GM18507 (cell line): ENCODE measurements at places on chromosomes 16 and 17.
A peak's percentile ranks its signal among the peaks of the same experiment; 100 is the strongest.

- DNase-seq = no peak
Observed at GRCh38 chr17:41800601-41801373, 11.0 kb downstream of the P3H4 start.

DNA sequence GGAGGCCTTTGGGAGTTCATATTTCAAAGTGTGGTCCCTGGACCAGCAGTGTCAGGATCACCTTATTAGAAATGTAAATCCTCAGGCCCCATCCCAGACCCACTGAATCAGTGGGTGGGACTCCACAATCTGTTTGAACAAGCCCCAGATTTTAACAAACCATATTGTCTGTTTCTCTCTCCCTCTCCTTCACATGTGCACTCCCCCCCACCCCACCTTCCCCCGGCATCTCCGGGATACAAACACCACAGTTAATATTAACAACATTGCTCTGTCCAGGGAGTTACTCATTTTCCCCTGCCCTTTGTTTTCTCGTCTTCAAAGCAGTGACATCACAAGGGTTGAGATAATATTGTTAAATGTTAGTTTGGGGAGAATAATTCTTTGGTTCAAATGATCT is 127.3 kb downstream of the KATNIP start:
- no peak for DNase-seq

GRCh38 chr17:73189417-73190099 is 3.3 kb upstream of the COG1 start:
- no peak for DNase-seq

DNA sequence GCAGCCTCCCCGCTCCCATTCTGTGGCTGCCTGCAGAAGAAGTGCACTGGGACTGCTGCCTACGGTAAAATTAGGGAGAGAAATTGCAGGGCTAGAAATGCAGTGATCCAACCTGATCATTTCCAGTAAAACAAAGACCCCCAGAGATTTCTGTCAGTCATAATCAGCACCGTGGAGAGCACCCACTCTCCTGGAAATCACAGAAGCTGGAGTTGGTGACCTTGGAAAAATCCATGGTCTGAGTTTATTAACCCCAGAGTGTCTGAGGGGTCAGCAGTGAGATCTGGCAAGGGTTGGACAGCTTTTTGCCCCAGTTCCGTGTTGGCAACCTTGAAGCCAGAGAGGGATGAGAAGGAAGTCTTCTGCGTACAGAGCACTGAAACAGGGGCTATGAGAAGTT is 7.8 kb downstream of the SYCE1L start:
- DNase-seq = no peak

GRCh38 chr16:85901773-85902365 is 2.9 kb downstream of the IRF8 start:
- no peak for DNase-seq

GRCh38 chr16:50286681-50287080 is 20.3 kb downstream of the ADCY7 start:
- no peak for DNase-seq

DNA sequence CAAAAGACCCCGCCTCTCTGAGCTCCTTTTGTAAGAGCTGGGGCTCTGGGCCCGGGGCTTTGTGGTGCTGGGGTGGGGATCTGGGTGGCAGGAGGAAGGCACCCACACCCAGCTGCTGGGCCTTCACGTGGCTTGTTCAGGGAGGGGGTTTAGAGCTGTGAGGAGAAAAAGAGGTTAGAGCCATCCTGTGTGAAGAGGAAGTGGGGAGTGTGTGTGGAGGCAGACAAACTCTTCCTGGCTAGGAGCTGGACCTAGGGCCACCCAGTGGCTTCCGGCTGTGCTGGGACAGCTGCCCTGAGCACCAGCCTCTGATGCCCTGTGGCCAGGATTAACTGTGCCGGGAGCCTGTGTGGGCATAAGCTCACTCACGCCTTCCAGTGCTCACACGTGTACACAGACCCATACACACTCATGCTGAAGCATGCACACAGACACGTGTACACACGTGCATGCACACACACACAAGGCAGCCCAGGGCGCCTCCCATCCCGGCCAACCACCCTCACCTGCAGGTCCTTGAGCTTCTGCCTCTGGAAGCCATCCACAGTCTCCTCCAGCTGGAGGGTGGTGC is 7.4 kb downstream of the CIBAR2 start:
- peak; percentile 42 for DNase-seq

DNA sequence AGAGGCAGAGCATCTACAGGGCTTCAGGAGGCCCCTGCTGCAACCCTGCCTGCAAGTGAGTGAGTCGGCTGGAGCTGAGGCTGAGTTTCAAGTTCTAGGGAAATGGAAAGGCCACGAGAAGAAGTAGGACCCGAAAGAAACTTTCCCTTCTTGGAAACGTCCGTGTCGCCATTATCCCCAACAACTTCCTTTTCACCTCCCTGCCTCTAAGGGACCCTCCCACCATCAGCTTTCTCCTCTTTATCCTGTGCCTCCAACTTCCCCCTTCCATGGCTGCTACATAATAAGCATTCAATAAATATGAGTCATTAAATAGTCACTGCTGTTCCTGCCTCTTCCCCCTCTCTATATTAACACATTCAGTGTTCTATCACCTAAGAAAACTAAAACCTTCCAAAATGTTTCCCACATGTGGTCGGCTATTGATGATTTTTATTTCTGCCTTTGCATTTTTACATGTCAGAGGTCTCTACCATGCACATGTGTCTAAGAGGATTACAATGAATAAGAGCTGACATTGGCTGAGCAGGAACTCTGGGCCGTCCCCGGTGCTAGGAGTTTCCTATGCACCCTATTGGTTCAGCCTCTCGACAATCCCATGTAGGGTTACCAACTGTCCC is 115.9 kb upstream of the TNRC6C start:
- DNase-seq = no peak

DNA sequence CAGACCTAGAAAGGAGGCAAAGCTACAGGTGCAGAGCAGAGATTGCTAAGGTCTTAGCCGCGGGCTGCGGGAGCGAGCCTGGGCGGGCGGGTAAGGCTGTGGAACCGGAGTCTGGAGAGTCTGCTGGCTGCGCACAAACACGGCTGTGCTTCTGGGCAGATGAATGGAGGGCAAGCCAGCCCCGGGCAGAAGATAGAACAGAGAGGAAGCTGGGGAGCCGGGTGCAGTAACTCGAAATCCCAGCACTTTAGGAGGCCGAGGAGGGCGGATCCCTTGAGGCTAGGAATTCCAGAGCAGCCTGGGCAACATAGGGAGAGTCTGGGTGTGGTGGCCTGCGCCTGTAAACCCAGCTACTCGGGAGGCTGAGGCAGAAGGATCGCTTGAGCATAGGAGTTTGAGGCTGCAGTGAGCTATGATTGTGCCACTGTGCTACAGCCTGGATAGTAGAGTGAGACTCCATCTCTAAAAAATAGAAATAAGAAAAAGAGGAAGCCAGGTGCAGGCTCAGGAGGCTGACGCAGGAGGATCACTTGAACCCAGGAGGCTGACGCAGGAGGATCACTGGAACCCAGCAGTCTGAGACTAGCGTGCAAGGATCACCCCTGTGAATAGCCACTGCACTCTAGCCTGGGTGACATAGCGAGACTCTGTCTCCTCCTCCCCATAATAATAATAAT is 56.3 kb downstream of the PITPNC1 start:
- no peak for DNase-seq

GRCh38 chr17:79934653-79934970 is 95.4 kb upstream of the CBX4 start:
- DNase-seq = no peak

GRCh38 chr16:80200079-80200478 is 340.7 kb upstream of the DYNLRB2 start:
- DNase-seq = no peak

DNA sequence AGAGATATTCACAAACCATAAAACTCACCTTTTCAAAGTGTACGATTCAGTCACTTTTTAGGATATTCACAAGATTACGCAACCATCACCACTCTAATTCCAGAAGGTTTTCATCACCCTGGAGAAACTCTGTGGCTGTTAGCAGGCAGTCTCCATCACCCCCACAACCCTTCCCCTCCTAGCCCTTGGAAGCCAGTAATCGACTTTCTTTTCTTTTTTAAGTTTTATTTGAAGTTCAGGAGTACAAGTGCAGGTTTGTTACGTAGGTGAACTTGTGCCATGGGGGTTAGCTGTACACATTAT is 363.5 kb downstream of the CPPED1 start:
- DNase-seq = no peak

- DNase-seq = no peak
Observed at GRCh38 chr17:64183815-64184214, 53.9 kb upstream of the ERN1 start.

DNA sequence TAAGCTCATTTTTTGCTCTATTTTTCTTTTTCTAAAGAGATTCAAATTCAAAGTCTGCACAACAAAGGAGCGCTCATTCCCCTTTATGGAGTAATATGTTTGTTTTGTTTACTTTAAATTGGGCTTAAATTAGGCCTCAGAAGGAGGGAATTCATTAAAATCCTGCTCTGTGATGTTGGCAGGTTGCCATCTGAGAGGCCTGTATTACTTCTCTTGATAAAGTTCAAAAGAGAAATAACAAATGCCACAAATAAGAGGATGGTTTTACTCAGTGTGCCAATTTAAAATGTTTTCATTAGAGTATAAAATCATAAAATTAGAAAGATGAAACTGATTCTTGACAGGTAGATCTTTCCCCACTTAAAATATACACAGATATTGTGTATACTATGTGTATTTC is 54.5 kb upstream of the HLF start:
- DNase-seq = no peak

DNA sequence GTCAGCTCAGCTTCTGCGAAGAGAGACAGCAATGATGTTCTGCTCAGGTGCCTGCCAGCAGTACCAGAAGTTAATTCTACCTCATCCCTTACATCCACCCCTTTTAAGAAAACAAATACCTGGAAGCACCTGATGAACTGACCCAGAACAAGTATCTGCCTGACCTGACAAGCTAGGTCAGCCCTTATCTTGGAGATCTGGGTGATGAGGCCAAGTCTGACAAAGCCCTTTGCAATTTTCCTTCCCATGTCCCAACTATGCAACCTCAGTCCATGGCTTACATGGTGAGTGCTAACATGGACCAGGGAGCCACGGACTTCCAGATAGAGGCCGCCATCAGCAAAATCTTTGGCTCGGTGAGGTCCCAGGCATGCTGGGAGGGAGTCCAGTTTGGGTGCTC is 3.6 kb downstream of the ACADVL start:
- no peak for DNase-seq

GRCh38 chr16:54503011-54503855 is 216.6 kb upstream of the IRX3 start:
- no peak for DNase-seq

DNA sequence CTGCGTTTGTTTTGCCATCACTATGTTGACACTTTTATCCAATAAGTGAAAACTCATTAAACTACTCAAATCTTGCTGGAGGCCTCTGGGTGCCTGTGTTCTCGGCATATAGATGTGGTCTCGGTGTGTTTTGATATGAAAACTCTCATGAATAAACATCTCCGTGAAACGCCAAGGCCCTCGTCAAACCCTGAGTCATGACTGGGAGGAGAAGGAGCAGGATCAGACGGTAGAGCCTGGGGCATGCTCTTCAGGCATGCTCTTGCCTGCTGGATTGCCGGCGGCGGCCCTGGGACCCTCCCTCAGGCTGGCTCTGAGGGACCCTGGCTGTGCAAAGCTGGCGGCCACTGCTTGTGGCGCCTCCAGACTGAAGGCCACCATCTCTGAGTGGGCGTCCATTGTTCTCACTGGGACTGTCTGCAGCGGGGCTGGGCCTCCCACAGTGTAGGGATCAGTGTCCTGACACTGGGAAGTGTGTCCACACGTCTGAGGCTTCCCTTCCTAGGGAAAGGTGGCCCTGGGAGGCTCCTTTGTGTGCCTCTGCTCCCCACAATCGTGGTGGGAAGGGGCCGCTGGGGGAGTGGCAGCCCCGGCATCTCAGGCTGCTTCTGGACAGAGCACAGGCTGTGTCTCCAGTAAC is 1.7 kb upstream of the NPB start:
- DNase-seq = no peak

DNA sequence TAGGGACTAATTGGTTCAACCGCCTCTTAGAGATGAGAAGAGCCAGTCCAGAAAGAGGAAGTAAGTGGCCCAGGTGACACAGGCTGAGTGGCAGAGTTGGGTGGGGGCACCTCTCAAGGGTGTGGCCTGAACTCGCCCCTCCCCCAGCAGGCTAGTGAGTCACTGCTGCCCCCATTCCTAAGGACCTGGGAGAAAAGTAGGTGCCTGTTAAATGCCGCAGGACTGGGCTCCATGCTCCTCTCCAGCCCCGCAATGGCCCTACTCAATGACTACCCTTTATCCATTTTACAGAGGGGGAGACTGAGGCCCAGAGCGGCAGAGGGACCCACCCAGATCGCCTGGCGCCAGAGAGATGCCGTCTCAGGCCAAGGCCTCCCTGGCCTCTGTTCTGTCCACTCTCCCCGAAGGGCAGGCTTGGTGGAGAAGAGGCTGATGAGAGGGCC is 8.1 kb downstream of the TMEM235 start:
- DNase-seq = no peak

DNA sequence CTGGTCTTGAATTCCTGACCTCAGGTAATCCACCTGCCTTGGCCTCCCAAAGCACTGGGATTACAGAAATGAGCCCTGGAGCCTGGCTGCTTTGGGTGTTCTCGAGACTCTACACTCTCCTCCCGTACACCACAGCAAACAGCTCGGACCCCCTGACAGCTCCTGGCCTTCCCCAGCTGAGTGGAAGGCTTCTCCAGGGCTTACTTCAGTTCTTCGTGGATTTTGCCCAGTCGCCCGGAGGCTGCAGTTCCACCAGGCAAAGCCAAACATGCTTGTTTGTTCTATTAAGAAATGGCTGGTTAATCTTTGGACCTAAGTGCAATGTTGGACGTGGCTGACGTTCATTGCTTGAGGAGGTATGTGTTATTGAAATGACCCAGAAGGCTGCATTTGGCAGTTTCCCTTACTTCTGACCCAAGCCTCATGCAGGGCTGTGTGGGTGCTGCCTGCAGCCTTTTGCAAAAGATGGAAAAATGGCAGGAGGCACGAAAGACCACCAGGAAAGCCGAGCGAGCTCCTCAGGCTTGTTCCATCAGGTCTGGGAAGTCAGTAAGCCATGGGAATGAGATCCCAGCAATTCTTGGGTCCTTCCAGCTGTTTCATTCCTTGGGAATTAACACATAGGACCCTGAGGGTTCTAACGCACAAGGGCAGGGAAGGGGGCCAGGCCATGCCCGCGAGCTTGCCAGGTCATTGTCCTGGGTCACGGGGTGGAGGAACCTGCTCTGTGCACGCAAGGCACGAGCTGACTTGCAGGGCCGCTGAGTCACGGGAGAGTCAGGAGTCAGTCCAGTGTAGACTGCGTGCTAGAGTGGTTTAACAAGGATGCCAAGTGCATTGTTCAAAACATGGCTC is 23.9 kb upstream of the KLHDC4 start:
- DNase-seq = no peak

- no peak for DNase-seq
Observed at GRCh38 chr17:77467521-77467920, 326.8 kb downstream of the SEC14L1 start.

- DNase-seq = no peak
Observed at GRCh38 chr17:81549031-81549557, 3.1 kb downstream of the FAAP100 start.

DNA sequence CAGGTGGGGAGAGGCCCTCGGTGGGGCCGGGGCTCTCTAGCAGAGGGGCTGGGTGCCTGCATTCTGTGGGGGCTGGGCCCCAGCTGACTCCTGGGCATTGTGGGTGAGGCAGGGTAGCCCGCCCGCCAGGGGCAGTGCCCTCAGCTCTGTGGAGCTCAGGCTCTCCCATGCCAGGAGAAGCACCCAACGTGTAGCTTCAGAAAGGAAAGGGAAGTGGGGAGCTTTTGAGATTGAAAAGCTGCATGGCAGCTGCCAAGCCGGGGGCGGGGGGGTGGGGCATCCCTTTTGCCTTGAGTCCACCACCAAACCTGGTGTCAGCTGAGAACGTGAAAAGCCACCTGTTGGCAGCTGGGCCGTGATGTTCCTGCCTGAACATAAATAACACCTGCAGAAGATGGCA is 192.1 kb upstream of the CIBAR2 start:
- no peak for DNase-seq

- DNase-seq = no peak
Observed at GRCh38 chr17:6346156-6346786, 88.7 kb downstream of the AIPL1 start.
